ENCODE measurements at places on chromosomes 11 and 22. TPM values are rescaled to one million over a fixed set of nuclear protein-coding genes. Genes with fewer than 3 reads are reported as not detected.

DNA sequence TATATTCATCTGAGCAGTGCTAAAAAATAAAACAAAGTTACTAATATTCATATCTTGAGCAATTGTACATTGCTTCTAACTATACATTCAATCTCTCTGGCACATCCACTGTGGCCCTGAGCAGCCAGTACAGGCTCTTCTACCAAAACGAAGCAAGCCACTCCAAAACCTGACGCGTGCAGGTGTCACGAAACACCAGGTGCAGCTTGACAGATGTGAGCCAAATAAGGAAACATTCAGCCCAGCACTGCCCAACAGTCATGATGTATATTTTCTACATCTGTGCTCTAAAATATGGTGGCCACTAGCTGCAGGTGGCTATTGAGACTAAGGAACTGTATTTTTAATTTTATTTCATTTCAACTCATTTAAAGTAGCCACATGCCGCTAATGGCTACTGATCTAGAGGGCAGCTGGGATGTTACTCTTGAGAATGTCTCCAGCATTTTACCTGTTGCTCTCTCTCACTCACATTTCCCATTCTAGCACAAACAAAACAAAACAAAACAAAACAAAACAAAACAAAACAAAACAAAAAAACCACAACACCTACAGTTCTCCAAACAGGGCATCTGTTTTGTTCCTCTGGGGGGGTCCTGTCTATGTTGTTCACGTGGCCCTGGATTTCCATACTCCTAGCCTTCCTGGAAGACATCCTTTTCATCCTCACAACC lies 77.7 kb downstream of the LARGE1 start:
- DNase-seq = no peak

- no peak for DNase-seq
These were observed 24.2 kb downstream of the MUC5AC start for GRCh38 chr11:1181853-1182535.

DNA sequence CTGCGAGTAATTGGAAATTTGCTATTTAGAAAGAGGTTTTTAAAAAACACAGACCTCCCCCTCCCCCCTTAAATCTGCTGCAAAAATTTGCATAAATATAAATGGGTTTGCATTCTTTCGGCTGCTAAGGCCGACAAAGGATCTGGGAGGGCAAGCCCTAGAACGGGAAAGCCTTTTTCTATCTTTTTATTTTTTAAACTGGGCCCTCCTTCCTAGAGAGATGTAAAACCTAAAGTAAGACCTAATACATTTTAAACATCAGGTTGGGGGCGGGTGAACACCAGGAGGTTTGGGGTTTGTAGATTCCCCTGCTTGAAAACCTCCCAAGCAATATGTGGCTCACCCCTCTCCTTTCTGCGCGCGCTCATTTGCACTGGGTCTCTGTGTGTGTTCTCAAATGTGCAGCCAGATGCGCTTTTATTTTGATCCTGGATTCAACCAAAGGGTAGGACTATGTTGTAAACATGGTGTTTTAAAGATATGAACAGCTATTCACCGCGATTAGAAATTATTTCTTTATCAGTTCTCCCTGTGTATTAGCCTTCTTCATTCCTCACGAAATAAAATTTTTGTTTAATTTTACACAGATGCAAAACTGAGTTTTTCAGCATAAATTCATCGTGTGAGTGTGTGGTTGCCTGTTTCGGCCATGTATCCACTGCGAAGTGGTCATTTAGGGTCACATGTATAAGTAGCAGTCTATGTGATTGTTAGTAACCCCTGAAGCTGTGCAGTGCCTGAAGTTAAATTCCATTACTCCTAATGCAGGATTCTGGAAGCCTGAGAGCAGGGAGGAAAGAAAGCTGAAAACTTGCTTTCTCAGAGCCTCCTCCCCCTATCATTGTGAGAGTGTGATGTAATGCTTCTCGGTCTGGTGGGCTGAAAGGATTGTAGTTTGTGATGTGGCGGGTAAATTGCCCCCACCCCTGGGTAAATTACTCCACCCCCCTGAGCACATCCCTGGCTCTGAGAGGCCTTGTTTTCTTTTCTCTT lies 988 bp downstream of the TNRC6B start:
- peak; percentile 31 for DNase-seq

DNA sequence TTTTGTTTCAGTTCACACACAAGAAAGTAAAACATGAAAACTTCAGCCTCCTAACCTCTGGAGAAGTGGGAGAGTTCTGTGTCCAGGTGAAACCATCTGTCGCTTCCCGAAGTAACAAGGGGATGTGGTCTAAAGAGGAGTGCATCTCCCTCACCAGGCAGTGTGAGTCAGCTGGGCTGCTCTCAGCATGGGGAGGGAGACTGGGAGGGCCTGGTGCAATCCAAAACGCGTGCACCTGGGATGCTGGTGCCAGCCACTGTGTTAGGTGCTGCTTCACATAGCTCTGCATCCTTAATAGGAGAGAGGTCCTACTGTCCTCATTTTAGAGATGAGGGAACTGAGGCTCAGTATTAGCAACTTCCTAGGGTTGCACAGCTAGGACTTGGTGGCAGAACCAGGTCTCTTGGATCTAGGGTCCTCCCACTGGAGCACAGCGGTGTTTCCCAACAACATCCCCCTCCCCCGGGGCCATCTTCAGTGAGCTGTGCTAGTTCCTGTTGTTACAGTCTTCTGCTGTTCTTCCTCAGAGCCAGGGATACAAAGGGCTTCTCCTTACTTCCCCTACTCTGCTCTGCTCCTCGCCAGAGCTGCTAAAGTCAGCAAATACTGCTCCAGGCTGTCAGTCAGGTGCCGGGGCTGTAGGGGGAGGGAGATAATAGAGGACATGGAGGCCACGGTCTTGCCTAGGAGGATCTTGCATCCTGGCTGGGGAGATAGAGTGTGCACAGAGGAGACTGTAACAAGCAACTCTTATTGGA lies 8.0 kb downstream of the IL10RA start:
- no peak for DNase-seq

DNA sequence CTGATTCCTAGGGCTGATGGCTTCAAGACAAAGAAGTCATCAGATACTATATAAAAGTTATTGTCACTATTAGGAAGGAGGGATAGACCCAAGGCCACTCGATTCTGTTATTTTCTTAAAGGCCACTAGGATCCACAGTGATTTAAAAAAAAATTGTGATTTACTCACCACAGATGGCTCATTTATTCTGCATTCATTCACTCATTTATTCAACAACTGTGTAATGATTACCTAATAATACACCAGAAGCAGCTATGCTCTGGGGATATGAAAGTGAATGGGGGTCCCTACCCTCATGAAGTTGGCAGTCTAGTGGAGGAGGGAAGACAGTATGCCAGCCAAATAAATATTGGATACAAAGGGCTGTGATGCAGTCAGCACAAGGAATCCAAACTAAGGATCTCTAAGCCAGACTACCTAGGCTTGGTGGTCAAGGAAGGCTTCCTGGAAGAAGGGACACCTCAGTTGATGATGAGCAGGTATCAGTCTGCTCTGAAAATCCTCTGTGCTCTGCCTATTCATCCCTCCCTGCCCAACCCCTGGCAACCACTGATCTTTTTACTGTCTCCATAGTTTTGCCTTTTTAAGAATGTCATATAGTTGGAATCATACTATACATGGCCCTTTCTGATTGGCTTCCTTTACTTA lies 110.5 kb downstream of the NAT10 start:
- DNase-seq = no peak

- DNase-seq = no peak
These were observed 979.7 kb upstream of the FAT3 start for GRCh38 chr11:91244912-91245311.

- DNase-seq = no peak
These were observed 4.8 kb upstream of the APOBEC3H start for GRCh38 chr22:39092111-39092862.

DNA sequence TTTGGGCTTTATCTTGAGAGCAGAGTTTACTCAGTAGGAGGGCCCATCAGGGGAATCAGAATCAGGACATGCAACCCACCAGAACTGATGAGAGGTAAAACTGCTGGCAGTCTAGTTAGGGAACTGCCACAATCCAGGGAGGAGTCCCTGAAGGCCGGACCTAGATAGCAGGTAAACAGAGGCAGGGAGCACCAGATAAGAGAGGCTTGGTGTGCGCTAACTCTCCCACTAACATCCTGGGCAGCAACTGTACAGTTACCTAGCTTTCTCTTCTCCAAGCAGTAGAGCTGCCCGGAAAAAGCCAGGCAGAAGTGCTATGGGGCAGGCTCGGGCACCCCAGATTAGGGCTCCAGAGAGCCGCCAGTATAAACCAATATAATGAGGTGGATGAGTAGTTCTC lies 865 bp upstream of the AMOTL1 start:
- no peak for DNase-seq

GRCh38 chr11:124899383-124900145 lies 1.9 kb upstream of the ROBO4 start:
- DNase-seq = no peak

KRTAP5-1 gene
- not detected for total RNA-seq

INPP5J gene
- 0.24 TPM for total RNA-seq

- no peak for DNase-seq
These were observed 8.4 kb upstream of the KCNQ1OT1 start for GRCh38 chr11:2708151-2708581.

APOA5 gene
- total RNA-seq = 49.1 TPM

- DNase-seq = no peak
These were observed 70.4 kb downstream of the LRRC32 start for GRCh38 chr11:76600124-76600655.

CLDN5 gene
- total RNA-seq = not detected

- DNase-seq = peak; percentile 9
These were observed 161.1 kb upstream of the CCDC179 start for GRCh38 chr11:23021287-23021863.

- DNase-seq = no peak
These were observed 42.8 kb upstream of the SLC37A2 start for GRCh38 chr11:125020342-125020741.

LGALS12 gene
- not detected for total RNA-seq

ABTB2 gene
- total RNA-seq = 5.1 TPM

- DNase-seq = no peak
These were observed 82.2 kb downstream of the TRAF6 start for GRCh38 chr11:36427876-36428275.

- DNase-seq = no peak
These were observed 511 bp downstream of the RAC2 start for GRCh38 chr22:37243402-37244113.

GRCh38 chr22:35900483-35901168 lies 128.0 kb downstream of the RBFOX2 start:
- DNase-seq = no peak

DNA sequence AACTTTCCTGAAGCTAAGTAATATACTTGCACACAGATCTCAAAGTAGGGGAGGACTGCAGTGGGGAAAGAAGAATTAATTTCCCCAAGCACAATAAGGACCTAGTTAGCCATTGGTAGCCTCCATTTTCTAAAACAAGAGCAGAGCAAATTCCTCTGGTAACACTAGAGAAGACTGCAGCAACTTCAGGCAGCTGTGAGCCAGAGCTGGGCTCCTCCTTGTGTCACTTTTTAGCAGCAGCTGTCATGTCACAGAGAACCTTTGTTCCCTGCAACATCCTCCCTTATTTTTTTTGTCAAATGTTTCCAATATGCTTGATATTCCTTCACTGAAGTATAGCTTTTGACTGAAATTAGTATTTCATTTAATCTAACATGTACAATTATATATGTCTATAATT lies 54.4 kb downstream of the RRAS2 start:
- no peak for DNase-seq

DNA sequence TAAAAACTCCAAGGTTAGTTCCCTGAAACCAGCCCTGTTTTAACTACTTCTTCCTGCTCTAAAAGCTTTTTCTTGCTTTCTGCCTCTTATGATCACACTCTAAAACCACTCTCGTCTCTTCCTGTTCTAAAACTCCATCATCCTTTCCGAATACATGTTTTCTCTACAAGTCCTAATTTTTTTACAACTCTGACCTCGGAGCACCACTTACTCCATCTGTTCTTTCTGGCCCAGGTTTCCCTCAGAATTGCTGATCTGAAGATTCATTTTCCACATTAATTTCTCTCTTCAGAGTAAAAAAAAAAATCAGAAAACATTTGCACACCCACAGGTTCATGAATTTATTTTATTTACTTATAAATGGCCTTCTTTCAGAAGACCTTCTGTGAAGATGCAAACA lies 265.7 kb upstream of the CADM1 start:
- no peak for DNase-seq

SYTL2 gene
- total RNA-seq = 0.77 TPM

DNA sequence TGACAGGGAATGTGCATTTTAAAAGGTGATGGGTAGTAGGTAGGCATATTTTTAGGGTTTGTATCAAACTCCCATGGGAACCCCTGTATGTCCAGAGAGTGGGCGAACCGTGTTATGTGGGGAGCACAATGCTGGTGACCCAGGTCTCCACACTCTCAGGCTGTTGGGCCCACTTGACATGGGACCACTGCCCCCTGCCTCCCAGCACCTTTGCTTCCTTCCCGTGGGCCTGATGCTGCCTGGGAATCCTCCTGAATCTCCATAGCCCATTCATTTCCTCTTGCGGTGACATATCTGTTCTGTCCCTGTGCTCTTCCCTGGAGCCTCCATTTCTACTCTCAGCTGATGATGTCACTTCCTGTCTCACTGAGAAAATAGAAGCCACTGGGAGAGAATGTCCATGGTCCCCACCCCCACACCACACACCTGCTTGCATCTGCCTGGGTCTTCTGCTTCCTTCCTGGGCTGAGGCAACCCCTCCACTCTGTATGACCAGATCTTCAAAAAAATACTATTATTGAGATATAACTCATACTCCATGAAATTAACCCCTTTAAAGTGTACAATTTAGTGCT lies 55.8 kb upstream of the THY1 start:
- no peak for DNase-seq

- DNase-seq = no peak
These were observed 39.0 kb upstream of the ADA2 start for GRCh38 chr22:17258015-17258787.

RFPL2 gene
- total RNA-seq = not detected

DNA sequence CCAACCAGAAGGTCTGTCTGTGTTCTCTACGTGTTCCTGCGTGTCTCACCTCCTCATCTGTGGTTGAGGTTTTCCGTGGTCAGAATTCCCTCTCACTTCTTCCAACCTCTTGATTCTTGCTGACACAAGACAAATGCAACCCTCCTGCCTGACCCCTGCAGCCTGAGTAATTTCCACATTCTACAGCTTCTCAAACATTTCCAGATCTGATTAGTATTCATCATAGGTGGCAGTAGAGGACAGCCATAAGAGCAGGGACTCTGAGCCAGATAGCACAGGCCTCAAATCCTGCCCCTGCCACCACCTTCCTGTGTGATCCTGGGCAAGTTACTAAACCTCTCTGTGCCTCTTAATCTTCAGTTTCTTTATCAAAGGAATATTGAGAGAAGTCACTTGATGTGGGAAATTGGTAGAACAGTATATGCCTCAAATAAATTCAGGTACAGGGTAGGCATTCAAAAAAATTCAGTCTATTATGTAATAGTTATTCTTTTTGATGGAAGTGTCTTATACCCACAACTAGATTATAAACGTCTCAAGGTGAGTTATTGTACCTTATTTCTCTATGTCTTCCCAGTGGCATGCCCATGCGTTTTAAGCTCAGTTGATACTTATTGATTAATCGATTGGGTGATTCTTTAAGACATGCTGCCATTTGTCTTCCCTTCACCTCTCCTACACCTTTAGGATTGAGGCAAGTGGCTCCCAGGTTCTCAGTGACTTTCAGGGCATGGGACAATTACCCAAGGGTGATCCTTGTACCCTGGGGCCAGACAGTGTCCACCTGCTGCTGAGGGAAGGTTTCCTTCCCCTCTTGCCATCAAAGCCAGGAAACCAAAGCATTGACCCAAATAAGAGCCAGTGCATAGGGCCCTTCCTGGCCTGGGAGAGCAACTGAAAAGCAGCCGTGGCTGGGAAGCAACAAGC lies 19.6 kb downstream of the POU2AF1 start:
- DNase-seq = peak; percentile 74

CADM1 gene
- 62.2 TPM for total RNA-seq
